Activated naive CD8-positive, alpha-beta T cell treated with anti-CD3 and anti-CD28 coated beads for 36 hours (primary cell): ENCODE measurements at places on chromosomes 1 and 21.

GRCh38 chr21:21730512-21730911, 732.3 kb downstream of the NCAM2 start:
- no peak overlapping the region for H3K4me3 ChIP-seq
- H3K36me3 ChIP-seq, result no peaks in the 10 kb centered on the region
- no peak overlapping the region for H3K27ac ChIP-seq
- no peak for DNase-seq

DNA sequence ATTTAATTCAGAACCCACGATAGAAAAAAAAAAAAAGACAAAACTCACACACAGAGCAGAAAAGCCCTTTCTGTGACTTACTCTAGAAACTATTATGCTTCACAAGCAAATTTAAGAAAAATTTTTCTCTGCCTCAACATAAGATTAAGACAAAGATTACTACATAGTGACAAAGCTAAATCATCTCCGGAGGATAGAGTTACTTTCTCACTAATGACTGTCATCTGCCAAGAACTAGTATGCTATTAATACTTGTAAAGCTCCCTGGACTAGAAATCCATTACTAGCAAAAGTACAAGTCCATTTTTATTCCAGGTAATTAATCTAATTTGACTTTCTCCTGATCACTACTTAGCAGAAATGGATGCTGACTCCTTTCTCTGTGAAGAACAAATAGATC, 25.9 kb downstream of the GREM2 start:
- no peak overlapping the region for H3K4me3 ChIP-seq
- no peaks in the 10 kb centered on the region for H3K36me3 ChIP-seq
- no peaks in the 10 kb centered on the region for H3K27me3 ChIP-seq
- H3K4me1 ChIP-seq, result no peaks in the 10 kb centered on the region
- DNase-seq, result no peak

- no peaks in the 10 kb centered on the region for H3K4me1 ChIP-seq
- H3K36me3 ChIP-seq, result no peaks in the 10 kb centered on the region
- H3K27ac ChIP-seq, result no peak overlapping the region
- no peak overlapping the region for H3K4me3 ChIP-seq
- peaks cover 12% of the 10 kb centered on the region for H3K27me3 ChIP-seq
Observed at GRCh38 chr1:213466541-213466940, 415.5 kb downstream of the RPS6KC1 start.

- H3K4me3 ChIP-seq, result no peak overlapping the region
- no peaks in the 10 kb centered on the region for H3K36me3 ChIP-seq
- H3K27me3 ChIP-seq, result no peaks in the 10 kb centered on the region
Observed at GRCh38 chr1:168601051-168601450, 24.6 kb downstream of the XCL1 start.

DNA sequence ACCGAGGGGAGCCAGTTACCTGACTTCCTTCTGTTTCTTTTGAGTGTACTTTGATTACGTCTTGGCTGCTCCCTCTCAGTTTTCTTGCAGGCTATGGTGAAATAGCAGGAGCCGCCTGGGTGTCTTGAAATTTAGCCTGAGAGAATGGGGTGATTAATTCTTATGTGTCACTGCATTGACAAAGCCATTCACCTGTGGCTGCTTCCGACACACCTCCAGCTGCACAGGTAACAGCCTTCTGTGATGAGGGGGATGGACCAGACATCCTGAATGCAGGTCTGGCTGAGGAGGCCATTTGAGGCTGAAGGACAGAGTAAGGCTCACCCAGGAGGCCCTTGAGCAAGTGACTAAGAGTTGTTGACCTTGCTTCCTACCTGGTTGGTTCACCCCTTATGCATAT, 16.5 kb downstream of the CACNA1E start:
- no peak for DNase-seq
- H3K4me1 ChIP-seq, result peaks cover 4% of the 10 kb centered on the region
- no peaks in the 10 kb centered on the region for H3K36me3 ChIP-seq
- no peak overlapping the region for H3K4me3 ChIP-seq
- H3K27me3 ChIP-seq, result peaks cover 29% of the 10 kb centered on the region
- no peak overlapping the region for H3K27ac ChIP-seq

- no peak overlapping the region for H3K27ac ChIP-seq
- H3K36me3 ChIP-seq, result no peaks in the 10 kb centered on the region
- H3K4me3 ChIP-seq, result no peak overlapping the region
- no peak for DNase-seq
- peaks cover 10% of the 10 kb centered on the region for H3K27me3 ChIP-seq
Observed at GRCh38 chr1:178650934-178651511, 74.0 kb upstream of the RALGPS2 start.

DNA sequence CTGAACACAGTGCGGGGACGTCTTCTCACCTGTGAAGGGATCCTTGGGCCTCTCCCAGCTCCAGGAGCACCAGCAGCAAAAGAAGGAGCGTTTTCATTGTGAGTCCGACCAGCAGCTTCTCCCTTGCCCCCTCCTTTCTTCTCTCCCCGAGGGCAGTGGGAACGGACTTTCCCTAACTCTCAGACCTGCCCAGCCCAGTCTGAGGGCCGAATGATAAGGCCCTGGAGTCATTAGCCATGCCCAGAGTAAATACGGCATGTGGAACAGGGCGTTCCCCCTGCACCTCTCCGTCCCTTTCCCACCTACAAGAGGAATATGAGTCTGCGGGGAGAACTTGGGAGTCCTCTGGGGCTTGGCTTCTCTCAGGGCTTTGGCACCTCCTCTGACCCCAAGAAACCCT, at the start of gene CTSE:
CTSE (minus strand) TSS at position 201 of the 400 bp plus-strand sequence; CDS start at position 97, 104 bp downstream.
- DNase-seq, result no peak
- H3K27me3 ChIP-seq, result peaks cover 4% of the 10 kb centered on the region
- no peak within 1 kb of the TSS for H3K4me3 ChIP-seq
- H3K4me1 ChIP-seq, result peaks cover 1% of the 10 kb centered on the region
- no peaks in the 10 kb centered on the region for H3K36me3 ChIP-seq

DNA sequence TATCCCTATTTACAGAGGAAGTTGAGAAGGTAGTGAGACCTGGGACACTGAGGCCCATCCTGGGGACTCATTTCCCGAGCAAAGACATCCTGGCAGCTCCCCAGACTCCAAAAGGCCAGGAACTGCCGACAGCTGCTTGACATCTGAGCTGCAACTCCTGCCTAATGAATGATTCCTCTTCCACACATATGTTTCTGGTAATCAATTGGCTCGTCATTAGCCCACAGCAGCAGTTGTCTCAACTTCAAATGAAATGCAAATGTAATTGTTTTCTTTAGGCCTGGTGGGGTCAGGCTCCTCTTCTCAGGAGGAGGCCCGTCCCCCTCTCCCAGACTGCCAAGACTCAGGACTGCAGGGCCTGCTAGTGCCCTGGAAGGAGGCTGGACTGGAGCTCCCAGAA, 61.8 kb upstream of the DISP3 start:
- no peaks in the 10 kb centered on the region for H3K36me3 ChIP-seq
- H3K4me3 ChIP-seq, result no peak overlapping the region
- no peak overlapping the region for H3K27ac ChIP-seq
- no peaks in the 10 kb centered on the region for H3K4me1 ChIP-seq
- peaks cover 13% of the 10 kb centered on the region for H3K27me3 ChIP-seq
- DNase-seq, result no peak

DNA sequence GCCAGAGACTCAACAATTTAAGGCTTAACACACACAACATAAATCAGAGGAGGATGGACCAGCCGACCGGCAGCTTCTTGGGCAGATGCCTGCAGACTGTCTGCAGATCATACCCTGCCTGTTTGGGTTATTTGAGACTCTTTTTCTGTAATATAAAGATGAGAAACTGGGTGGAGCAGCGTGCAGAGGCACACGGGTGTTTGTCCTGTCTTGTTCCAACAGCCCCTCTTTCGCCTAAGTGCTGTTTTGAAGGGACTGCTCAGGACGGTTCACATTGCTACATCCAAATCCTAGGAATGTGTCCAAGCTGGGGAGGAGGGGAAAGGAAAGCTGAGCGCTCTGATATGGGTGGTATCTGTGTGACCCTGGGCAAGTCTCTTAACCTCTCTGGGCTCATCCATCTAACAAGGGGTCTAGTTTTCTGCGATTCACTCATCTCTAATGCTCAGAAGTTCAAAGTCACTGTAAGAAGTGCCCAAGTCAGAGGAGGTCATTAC, 149.9 kb downstream of the CLIC6 start:
- no peaks in the 10 kb centered on the region for H3K27me3 ChIP-seq
- H3K4me3 ChIP-seq, result no peak overlapping the region
- peaks cover 18% of the 10 kb centered on the region for H3K36me3 ChIP-seq
- DNase-seq, result no peak
- peak overlapping the region; percentile 42 for H3K27ac ChIP-seq

- peak overlapping the region; percentile 70 for H3K27ac ChIP-seq
- peak overlapping the region; percentile 44 for H3K4me3 ChIP-seq
- no peak for DNase-seq
- H3K36me3 ChIP-seq, result no peaks in the 10 kb centered on the region
Observed at GRCh38 chr1:183589874-183590243, 400 bp downstream of the NCF2 start.

DNA sequence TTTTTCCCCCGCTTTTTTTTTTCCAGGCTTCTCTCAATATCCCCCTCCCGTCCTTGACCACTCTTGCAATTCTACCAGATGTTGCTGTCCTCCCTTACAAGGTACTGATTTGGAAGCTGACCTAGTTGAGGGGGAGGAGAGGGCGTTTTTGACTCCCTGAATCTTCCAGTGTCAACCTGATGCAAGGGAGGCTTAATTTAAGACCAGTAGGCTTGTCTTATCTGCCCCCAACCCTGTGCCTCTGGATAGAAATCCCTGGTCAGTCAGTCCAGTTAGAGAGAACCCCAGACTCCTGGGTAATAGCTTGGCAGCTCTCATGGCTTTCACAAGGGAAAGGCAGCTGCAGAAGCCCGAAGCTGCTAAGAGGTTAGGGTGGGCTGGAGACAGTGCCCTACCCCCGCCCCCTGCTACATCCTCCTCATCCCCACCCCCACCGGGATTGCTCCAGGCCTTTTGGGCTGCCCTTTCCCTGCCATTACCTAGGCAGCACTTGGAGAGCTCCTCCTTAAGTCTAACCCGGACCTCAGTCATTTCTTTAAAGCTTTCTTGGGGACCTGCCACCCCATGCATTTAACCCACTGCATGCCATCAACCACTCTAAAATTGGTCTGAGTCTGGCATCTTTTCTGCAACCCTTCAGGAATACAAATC, 3.6 kb downstream of the ACKR1 start:
- no peak for DNase-seq
- H3K27ac ChIP-seq, result no peak overlapping the region
- H3K4me3 ChIP-seq, result no peak overlapping the region
- no peaks in the 10 kb centered on the region for H3K36me3 ChIP-seq
- peaks cover 33% of the 10 kb centered on the region for H3K4me1 ChIP-seq
- peaks cover 64% of the 10 kb centered on the region for H3K27me3 ChIP-seq

DNA sequence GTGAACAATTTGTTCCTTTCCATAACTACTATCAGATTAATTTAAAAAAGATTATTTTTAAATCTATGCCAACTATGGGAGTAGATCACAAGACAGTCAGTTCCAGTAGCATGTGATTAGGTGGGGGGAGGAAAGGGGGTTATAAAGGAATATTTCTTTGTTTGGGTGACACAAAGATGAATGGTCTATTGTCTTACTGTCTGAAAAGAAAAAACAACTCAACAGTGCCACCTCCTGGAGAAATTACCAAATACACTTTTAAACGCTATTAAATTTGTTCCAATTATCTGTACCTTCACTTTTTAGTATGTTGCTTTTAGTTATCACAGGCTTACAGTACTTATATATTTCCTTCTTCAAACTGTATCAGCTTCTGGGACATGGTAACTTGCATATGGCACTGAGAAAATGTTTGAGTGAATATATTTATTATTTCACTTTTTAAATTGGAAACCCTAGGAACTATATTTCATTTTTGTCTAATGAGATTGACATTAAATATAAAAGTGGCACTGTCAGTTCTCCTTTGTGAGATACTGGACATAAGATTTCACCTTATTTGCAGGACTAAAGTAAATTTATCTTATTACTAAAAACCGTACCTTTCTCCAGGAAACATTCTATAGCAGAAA, 1.7 kb upstream of the SORT1 start:
- H3K27ac ChIP-seq, result no peak overlapping the region
- no peak for DNase-seq
- peaks cover 4% of the 10 kb centered on the region for H3K36me3 ChIP-seq
- no peak overlapping the region for H3K4me3 ChIP-seq

GRCh38 chr1:212035835-212036605, 472 bp downstream of the DTL start:
- peak overlapping the region; percentile 100 for H3K27ac ChIP-seq
- H3K27me3 ChIP-seq, result peaks cover 4% of the 10 kb centered on the region
- peak overlapping the region; percentile 98 for H3K4me3 ChIP-seq
- peaks cover 70% of the 10 kb centered on the region for H3K36me3 ChIP-seq
- no peak for DNase-seq

DNA sequence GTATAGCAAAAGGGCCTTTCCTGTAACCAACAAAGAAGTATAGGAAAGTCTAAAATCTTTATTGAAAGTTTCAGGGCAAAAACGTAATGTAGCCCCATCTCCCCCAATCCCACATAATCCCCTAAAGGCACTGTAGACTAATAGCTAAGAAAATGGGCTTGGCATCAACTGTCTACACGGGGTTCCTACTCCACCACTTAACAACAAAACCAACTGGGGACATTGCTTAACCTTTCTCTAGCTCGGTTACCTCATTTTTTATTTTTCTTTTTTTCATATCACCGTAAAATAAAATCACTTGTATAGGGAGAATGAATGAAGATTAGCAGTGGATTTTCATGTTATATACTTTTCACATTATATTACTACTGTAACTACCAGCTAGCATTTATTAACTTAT, 12.3 kb downstream of the MACF1 start:
- no peak for DNase-seq
- peaks cover 33% of the 10 kb centered on the region for H3K36me3 ChIP-seq
- peak overlapping the region; percentile 87 for H3K4me3 ChIP-seq
- H3K27ac ChIP-seq, result peak overlapping the region; percentile 93
- no peaks in the 10 kb centered on the region for H3K27me3 ChIP-seq

DNA sequence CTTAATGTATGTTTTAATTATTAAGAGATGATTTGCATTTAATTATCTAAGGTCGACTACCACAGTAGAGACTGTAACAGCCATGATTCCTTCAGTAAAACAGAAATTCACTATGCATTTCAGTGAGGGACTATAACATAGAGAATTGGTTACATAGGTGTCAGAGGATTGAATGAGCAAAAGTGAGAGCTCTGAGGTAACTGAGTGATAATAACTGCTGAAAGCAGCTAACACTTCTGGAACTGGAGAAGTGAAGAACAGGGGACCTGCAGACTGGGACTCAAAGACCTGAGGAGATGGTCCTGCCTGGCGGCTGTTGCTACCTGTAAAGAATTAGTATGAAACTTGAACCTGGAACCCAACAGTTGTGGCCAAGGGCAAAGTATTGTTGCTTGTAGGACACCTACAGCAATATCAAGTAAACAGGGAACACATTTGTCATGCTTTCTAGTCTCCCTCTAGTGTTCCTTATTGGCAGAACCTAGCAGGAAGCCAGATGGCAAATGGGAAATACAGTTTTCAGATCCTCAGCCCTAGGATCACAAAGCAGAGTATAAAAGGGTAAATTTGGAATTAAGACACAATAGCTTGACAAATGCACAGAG, 110.6 kb downstream of the HS2ST1 start:
- H3K36me3 ChIP-seq, result peaks cover 3% of the 10 kb centered on the region
- no peaks in the 10 kb centered on the region for H3K27me3 ChIP-seq
- no peak overlapping the region for H3K4me3 ChIP-seq
- H3K27ac ChIP-seq, result no peak overlapping the region

GRCh38 chr1:183651612-183652011, 1.5 kb downstream of the APOBEC4 start:
- no peaks in the 10 kb centered on the region for H3K27me3 ChIP-seq
- DNase-seq, result no peak
